Central memory CD8-positive, alpha-beta T cell (primary cell): ENCODE measurements at places on chromosomes 7 and 10.

DNA sequence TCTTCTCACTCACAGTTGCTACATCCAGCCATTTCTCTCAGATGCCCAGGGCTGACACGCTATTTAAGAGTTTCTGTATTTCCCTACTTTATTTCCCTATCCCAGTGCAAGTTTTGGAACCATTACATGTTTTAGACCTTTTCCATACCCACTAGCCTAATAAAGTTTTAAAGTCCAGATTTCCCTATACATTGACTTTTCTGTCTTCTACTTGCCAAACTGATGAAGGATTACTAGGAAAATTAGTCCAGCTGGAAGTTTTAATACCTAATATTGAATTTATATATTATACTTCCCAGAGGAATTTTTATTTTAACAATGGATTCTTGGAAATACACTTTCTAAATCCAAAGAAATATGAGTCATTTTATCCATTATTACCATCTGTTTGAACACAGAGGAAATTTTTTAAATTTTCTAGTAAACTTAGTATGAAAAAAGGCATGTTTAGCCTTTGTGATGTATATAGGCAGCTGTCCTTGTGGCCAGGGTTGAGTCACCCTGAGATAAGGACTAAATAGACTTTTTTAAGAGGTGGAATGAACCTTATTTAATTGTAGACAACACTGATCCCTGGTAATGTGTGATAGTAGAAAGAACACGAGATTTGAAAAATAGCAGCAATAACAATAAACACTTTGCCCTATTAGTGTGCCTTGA lies 205.0 kb downstream of the TFEC start:
- no peak for DNase-seq

- no peak for DNase-seq
These were observed 15.4 kb downstream of the FGF8 start for GRCh38 chr10:101760510-101760909.

- no peak for DNase-seq
These were observed 170.1 kb downstream of the FANK1 start for GRCh38 chr10:126066456-126066855.

- no peak for DNase-seq
These were observed 1.9 kb upstream of the ZNF775 start for GRCh38 chr7:150377196-150377595.

DNA sequence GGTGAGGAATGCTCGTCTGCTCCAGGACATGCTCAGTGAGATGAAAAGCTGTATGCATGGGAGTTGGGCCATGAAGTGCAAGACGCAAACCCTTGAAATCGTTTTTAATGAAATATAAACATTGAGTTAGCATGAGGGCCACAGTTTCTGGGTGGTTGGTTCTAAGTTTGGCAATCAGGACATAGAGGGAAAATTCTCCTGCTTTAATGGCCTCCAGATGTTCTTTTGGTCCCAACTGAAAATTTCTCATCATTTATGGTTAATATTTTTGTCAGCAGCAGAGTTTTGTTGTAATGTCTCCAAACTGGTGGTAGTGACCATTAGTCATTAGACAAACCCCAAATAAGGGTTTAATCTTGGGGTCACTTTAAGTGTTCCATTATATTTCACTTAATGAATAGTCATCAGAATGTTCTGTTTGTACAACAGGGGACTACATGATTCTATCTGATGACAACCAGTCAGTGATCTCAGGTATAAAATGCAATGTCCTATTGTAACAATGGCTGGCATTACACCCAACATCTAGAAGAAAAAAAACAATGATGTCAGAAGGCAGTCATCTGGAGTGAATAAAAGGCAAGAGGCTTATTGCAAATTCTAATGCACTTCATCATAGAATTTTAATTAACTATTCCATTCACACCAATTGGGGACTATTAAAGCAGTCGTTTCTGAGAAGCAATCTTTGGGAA lies 197.4 kb downstream of the JCAD start:
- no peak for DNase-seq

DNA sequence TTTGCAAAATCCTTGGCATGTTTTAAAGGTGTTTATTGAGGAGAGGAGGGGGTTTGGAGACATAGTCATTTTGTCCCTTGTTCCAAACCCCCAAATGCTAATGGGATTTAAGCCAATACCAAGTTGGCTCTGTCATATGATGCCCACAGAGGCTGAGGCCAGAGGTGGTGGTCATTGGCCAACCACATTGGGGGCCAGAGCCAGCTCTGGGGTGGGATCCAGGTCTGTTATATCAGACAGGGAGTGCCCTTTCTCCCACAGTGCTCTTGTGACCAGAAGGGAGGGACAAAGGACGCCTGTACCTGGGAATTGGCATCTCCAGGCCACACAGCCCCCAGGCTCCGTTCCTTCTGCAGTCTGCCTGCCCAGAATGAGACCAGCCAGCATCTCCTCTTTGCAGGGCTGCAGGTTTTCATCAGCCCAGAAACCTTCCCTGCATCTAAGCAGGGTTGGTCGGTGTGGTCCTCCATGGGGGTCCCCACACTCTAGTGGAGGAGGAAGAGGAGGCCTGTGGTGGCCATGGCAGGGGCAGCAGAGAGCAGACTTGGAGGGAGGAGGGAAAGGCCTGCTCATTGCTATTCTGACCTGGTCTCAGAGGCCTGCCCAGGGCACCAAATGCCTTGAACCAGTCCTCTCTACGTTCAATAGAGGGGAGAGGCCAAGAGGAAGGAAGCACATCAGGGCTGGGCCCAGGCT lies 17.9 kb downstream of the ADCYAP1R1 start:
- no peak for DNase-seq

- no peak for DNase-seq
These were observed 118.1 kb upstream of the RHEB start for GRCh38 chr7:151637781-151638261.

GRCh38 chr7:154638286-154638685 lies 364.6 kb downstream of the PAXIP1 start:
- no peak for DNase-seq

GRCh38 chr7:91251877-91252276 lies 12.4 kb upstream of the FZD1 start:
- DNase-seq: no peak

- DNase-seq: no peak
These were observed 3.9 kb upstream of the GPER1 start for GRCh38 chr7:1083729-1084657.

DNA sequence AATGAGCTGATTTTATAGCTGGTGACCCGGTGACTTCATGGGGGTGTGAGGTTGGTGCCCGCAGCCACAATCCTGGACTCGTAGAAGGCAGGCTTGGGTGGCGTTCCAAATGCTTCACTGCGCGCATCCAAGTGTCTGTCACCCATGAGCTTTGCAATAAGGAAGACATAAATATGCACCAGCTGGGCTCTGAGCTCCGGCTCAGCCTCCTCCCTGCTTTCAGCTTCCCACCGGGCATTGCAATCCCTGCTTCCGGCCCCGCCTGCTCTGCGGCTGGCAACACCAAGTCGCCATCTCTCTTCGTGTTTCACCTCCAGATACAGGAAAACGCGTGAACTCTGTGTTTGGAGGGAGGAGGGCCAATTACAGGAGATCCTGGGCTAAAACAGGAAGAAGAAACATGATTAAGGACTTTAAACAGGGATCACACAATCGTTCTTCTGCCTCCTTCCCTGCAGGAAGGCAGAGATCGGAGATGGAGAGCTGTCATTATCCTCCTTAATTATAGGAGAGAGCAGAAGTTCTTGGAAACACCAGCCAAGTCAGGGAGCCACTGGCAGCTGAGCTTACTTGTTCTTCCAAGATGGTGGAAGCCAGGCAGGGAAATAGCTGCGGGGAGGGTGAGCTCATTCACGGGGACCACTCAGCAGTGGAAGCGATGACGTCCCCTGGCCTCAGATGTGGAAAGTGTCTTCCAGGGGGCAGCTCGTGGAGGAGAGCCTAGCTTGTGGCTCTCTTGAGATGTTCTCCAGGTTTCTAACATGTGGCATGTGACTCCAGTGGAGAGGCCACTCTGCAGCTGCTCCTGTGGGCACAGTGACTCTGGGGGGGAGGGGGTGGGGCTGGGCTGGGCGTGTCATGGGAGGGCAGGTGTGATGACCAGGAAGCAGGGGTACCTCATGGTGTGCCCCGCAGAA lies 134.9 kb downstream of the CAMK1D start:
- DNase-seq: no peak

GRCh38 chr7:18429547-18429946 lies 66.0 kb upstream of the HDAC9 start:
- no peak for DNase-seq

- no peak for DNase-seq
These were observed 461.5 kb upstream of the GHITM start for GRCh38 chr10:83677795-83678194.

DNA sequence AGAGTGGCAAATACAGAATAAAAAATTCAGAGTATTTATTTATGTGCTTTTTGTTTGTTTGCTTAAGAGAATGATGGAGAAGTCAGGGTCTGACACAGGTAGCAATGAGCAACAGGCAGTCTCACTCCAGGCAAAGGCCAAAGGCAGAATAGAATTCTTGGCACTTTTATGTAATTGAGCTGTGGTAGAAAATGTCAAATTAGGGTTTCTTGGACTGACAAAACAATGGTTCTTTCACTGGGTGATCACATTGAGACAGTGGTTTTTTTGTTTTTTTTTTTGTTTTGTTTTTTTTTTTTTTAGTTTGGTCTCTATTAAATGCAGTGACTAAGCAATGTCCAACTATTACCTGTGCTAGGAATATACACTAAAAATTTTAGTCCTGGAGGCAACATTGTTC lies 27.4 kb downstream of the POM121L12 start:
- no peak for DNase-seq

DNA sequence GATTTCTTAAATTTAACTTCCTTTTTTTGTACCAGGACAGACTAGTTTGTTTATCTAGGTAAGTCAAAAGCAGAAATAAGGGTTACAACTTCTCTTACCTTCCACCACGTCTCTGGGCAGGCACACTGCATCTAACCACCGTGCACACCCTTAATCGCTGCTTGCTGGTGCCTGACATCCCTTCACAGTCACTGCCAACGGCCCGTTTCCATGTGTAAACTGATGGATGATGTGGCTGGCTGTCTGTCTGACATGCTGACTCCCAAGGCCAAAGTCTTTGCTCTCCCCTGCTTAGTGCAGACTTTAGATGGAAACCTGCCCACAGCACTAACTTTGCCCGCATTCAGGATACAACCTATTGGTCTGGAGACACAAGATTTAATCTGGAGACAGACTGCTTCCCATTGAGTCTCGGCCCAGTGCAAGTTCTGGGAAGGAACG lies 1.1 kb downstream of the TMEM273 start:
- DNase-seq: no peak

GRCh38 chr10:103855852-103856796 lies 748 bp upstream of the SH3PXD2A start:
- no peak for DNase-seq

DNA sequence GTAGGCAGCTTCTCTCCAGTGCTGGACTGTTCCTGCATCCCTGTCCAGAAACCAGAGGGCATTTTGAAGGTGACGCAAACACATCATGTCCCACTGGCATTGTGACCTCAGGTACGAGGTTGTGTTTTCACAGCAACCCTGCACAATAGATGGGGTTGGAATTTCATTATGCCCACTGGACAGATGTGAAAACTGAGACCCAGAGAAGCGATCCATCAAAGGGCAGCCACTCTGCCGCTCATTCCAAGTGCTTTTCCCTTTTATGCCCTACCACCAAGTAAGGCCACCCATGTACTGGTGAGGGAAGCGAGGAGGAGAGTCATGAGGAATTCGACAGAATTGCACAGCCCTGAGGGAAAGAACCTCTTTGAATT lies 63.3 kb downstream of the CALML3 start:
- DNase-seq: no peak

GRCh38 chr7:74069086-74069541 lies 14.5 kb upstream of the LIMK1 start:
- no peak for DNase-seq

DNA sequence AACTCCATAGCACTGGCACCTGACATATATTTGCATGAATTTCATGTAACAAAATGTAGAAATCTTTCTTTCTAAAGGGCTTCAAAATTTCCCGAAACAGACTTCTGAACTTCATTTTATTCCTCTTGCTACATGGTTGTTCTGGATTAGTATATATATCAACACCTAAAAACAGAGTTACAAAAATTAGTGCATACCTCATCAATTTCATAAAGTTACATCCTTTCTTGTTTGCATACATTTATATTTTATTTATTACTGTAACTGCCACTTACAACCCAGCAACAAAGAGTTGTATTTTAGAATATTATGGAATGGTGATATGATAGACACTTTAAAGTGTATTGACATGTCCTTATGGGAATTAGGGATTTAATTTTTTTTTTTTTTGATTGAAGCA lies 2.0 kb upstream of the ITGB8 start:
- no peak for DNase-seq

DNA sequence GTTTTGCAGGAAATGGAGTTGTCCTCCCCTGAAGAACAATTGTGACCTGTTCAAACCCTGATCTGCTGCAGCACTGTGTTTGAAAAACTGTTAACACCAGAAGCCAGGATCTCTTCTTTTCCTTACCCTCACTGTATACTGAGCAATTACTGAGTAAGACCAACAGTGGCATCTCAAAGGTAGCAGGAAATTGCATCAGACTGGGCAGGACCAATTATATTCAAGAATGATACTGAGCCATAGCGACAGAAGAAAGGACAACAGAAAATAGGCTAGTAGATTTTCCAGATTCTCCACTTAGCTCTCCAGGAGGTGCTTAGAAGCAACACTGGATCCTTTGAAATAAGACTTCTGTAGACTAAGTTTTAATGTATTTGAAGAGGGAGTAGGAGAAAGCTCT lies 57.4 kb upstream of the INHBA start:
- no peak for DNase-seq

DNA sequence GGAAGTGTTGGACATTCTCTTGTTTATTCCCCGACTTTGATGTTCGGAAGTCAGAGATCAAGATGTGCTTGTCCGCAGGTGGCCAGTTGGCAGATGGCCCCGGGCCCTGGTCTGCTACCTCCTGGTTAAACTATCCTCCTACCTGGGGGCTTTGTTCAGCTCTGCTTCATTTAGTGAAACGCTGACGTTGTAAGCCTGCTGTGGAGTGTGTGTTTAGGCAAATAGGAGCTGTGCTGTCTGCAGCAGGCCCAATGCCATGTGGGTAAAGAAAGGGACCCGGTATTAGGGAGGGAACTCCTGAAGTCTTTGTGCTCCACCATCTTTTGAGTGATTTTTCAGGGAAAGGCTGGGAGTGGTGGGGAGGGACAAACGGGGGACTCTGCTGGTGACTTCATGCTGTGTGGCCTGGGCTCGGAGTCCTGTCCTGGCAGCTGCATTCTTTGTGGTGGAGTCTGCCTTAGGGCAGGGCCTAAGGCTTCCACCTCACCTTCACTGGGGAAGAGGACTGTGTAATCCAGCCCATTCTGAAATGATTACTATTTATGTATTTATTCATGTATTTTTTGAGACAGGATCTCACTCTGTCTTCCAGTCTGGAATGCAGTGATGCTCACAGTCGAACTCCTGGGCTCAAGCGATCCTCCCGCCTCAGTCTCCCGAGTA lies 171.1 kb upstream of the KLF6 start:
- no peak for DNase-seq

- DNase-seq: no peak
These were observed 130.7 kb downstream of the NRF1 start for GRCh38 chr7:129742256-129742655.

- DNase-seq: no peak
These were observed 30.8 kb downstream of the FKBP6 start for GRCh38 chr7:73358590-73359275.
